ENCODE measurements at places on chromosomes 4 and X. TPM values are rescaled to one million over a fixed set of nuclear protein-coding genes. Genes with fewer than 3 reads are reported as not detected.
A peak's percentile ranks its signal among the peaks of the same experiment; 100 is the strongest.

F9 gene
- polyA plus RNA-seq, result not detected

NDP gene
- polyA plus RNA-seq, result 3.7 TPM

HMGN5 gene
- 6.2 TPM for polyA plus RNA-seq

ARHGEF9 gene
- 20.2 TPM for polyA plus RNA-seq

MMRN1 gene
- polyA plus RNA-seq, result 4.8 TPM

ABCE1 gene
- 62.2 TPM for polyA plus RNA-seq

DSPP gene
- polyA plus RNA-seq, result 0.04 TPM

CFAP299 gene
- 0.23 TPM for polyA plus RNA-seq

NWD2 gene
- not detected for polyA plus RNA-seq

ARHGAP36 gene
- 520 TPM for polyA plus RNA-seq

- no peak for DNase-seq
Observed at GRCh38 chr4:57110640-57111511, 691 bp upstream of the IGFBP7 start.

GRCh38 chrX:109714340-109714958 is 18.6 kb downstream of the ACSL4 start:
- DNase-seq, result no peak

- DNase-seq, result no peak
Observed at GRCh38 chr4:17616283-17616682, 1.8 kb downstream of the MED28 start.

DNA sequence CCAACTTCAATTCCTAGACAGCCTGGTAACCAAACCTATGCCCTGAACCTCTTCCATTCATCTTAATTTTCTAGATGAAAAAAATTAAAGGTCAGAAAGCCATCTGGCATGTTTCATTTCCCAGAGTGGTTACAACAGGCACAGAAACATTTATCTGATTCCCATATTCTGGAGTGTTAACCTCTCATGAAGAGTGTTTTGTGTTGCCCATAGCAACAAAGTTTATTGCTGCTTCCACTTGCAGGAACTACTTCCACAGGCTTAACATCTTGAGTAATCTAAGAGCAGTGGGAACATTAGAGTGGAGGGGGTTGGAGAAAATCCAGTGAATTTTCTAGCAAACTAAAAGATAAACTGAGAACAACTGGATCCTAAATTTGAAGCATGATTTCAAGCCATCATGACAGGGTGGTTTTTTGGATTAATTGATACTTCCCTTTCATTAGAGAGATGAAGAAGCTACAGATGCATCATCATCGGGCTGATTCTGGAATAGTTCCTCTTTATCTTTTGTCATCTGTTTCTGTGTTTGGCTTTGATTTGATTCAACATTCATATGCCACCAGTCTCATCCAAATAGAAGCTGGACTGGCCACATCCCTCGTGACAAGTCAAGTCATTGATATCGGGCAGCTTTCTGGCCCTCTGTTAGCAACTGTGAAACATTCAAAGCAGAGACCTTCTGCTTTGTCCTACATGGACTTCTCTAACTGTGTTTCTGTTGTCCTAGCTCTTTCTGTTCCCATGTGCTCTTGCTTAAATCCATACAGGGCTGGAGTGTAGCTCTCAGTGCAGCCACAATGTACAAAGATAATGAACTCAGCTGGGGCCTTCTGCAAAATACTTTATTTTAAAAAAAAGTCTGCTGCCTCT is 167.3 kb downstream of the MID1IP1 start:
- no peak for DNase-seq

DNA sequence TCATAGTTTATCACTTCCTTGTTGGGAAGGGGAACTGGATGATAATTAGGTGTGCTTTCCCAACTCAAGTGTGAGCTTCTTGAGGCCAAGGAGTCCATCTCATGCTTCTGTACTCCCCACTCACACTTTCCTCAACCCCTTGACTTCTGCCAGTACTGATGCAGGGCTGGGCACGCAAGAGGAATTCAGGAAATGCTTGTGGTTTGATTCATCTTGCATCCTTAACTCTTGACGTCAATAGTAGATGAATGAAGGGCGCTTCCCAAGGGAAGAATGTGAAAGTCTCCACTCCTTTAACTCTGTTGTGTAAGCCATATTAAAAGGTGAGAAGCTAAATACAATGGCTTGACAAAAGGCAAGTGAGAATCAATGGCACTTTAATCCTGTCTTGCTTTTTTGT is 101.8 kb downstream of the AGTR2 start:
- no peak for DNase-seq

DNA sequence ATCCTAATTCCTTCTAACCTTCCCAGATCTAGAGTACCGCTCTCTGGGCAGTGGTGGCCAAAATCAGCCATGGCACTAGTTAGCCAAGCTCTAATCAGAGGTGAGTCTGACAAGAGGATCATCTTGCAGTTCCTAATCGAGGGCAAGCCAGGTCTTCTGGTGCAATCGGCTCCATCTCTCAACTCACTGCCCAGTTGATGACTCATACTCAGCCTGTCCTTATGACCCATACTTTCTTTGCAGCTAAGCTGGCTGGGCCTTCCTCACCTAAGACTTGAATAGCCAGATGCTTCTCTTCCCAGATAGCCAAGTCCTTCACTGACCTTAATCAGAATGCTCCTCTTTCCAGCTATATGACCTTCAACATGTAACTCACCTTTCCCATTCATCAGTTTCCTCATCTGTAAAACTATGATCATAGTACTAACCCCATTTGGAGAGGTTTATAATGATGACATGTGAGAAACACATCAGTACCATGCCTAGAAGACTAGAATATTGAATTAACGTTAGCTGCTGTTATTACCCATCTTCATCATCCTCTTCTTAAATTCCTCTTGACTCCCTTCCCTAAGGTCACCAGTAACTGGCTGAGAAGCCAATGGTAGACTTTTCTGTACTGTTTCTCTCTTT is 57.1 kb downstream of the RELL1 start:
- no peak for DNase-seq

- DNase-seq, result peak; percentile 75
Observed at GRCh38 chr4:105471566-105472176, 2.2 kb downstream of the PPA2 start.

GRCh38 chrX:47831788-47832187 is 4.9 kb upstream of the ZNF81 start:
- DNase-seq, result no peak

- no peak for DNase-seq
Observed at GRCh38 chr4:93143902-93144301, 684.7 kb upstream of the ATOH1 start.

DNA sequence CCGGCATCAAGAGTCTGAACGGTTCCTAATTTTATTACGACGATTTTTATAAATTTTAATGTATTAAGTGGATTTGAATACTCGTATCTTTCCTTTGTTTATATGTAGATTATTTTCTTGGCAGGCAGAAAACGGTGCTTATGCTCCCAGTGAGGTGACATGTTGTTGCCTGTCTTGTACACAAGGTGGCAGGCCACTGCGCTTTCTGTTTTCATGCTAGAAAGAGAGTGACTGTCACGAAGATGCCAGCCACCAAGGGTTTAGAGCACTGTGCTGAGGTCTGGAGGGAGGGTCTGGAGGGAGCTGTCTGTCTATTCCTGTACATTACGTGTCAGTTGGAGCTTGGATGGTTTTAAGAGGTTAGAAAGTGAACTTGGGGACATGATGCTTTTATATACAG is 87.7 kb downstream of the SHROOM2 start:
- no peak for DNase-seq

DNA sequence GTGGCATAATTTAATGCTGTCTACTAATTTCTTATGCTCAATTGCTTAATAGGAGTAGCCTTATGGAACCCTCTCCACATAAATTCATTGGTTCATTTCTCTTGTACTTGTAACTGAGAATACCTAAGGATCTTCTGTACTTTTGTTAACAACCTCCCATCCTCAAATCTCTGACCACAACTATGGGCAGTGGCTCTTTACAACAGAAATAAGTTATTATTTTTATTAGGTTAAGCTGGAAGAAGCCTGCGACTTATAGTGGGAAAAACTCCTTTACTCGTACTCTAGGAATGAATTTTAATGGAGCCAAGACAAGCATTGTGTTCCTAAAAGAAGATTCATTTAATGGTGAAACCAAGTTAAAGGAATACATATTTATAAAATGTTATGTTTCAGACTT is 337.1 kb upstream of the CTSO start:
- no peak for DNase-seq

GRCh38 chr4:128141866-128142265 is 80.8 kb downstream of the LARP1B start:
- no peak for DNase-seq

GRCh38 chr4:4880492-4880891 is 21.0 kb downstream of the MSX1 start:
- no peak for DNase-seq

DNA sequence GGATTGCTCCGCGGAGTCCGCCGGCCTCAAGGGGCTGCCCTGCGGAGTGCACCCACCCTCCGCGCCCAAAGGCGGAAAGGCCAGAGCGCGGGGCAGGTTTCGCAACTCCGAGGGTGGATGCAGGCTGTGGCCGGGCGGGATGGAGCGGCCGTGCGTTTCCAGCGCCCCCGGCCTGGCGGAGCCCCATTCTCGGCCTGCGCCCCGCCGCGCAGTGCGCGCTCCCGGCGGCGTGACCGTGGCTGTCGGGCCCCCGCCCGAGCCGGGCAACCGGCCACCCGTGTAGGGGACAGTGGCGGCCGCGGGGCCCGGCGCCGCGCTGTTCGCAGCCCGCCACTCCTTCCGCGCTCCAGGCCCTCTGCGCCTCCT is 331 bp downstream of the SETD7 start:
- DNase-seq, result no peak

GRCh38 chrX:9267415-9267814 is 197.4 kb upstream of the TBL1X start:
- no peak for DNase-seq

DNA sequence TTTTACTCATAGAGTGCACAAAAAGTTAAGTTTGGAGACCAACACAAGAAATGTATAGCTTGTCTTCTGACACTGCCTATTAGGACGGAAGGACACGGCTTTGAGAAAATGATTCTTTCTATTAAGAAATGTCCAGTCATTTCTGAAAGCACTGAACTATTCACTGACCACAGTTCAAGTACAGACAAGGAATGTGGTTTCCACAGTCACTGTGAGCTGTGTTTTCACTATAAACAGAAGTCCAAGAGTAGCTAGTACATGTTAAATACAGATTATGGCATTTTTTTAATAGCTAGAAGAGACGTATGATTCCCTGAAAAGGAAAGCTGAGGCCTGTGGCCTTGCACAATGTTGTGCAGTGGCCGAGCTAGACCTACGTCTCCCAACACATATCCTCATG is 115.1 kb upstream of the GPM6A start:
- DNase-seq, result no peak

DNA sequence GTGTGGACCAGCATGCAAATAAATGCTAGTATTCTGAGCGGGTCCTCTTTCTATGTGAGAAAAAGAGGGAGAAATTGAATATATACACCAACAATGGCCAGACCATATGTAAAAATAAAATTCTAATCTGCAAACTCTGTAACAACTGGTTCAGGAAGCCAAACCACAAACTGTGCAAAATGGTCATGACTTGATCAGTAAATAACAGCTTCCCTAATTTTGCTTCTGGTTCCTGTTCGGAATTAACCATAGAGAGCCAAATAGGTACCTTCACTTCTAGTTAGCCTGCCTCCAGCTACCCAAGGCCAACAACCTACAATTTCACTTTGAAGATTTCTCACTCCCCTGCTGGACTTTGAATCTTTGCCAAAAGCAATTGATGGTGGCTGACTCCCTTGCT is 1313.2 kb downstream of the ADGRL3 start:
- DNase-seq, result no peak

GRCh38 chrX:30610026-30610425 is 32.5 kb upstream of the TASL start:
- DNase-seq, result no peak

DNA sequence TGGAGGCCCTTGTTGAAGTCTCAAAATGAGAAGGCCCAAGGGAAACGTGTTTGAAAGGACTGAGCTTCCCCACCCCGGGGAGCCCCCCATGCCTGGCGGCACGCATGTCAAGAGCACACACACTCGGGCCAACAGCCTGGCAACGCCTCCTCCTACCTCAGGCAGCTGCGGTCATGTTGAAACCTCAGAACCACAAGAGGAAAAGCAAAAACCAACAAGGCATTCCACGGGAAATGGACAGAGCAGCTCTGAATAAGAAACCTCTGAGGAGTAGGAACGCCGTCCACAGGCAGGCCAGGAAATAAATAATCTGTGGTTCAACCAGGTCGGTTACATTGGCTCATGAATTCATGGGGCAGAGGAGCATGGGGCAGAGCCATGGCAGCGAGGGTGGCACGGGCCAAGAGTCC is 95.7 kb upstream of the AFAP1 start:
- DNase-seq, result no peak

GRCh38 chr4:150600812-150601445 is 19.0 kb downstream of the MAB21L2 start:
- DNase-seq, result no peak

DNA sequence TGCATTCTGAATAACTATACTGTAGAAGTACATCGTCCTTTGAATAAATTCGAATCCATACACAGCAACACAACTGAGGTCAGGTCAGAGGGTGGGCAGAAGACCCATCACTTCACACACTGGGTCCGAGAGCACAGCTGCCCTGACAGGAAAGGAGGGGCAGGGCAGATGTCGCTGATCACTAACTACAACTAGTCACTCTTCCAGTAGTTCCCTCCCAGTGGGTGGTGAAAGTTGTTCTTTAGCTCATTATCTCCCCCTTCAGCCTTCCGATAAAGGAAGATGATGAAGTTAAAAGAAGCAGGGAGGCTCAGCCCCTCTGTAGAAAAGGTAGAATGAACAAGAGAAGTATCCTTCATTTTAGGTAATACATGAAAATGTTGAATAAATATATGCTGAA is 278.9 kb downstream of the INPP4B start:
- DNase-seq, result no peak

DNA sequence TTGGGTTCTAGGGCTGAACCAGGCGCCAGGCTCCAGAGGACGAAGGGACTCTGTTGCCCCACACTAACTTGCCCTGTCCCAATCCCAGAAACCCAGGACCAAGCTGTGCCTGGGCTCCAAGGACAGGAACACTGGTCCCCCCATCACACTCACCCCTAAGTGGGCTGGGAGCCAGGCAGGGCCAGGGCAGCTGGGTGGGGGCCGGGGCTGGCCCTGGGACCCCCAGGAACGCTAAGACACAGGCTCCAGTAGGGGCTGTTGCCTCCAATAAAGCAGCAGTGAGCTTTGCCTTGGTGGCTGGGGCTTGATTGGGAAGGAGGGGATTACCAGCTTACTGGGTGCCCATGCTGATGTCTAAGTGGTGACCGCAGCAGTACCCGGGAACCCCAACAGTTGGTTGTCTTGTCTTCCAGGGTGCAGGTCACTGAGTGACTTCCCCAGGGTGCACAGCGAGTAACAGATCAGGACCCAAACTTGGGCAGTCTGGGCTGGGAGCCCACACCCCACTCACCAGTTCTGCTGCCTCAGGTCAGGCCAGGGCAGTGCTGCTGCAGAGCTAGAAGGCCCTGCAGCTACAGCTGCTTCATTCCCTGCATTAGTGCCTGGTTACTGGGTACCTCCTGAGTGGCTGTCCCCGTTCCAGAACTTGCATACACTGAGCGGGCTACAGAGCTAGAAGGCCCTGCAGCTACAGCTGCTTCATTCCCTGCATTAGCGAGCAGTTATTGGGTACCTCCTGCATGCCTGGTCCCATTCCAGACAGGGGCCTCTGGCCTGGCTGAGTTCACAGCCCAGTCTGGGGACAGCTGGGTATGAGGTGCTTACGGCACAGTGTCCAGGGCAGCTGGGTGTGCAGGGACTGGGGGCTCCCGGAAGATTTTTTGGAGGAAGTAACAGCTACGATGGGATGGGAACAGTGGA is 9.4 kb upstream of the ADD1 start:
- no peak for DNase-seq

Measured in forelimb muscle (tissue), 1 donor.